NCI-H1092 (cell line): ENCODE measurements at places on chromosomes 3 and 15.

DNA sequence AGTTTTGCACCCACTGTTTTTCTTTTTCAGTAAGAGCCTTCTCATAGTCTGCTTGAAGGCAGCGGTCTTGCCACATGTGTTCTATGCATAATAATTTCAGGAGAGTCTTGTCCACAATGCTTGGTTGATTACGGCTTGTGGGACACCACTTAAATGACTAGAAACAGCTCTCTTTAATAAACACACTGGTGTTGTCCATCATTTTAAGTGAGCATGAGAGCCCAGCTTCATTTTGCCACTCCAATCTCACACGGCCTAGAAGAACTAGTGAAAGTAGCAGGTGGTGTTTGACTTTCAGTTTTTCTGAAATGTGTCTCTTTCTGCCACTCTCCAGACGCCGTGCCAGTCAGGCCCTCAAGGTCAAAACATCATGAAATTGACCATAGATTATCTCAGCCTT is 292.1 kb downstream of the LPP start:
- no peak for DNase-seq

GRCh38 chr15:31259562-31260252 is 66.9 kb upstream of the KLF13 start:
- DNase-seq, result no peak

DNA sequence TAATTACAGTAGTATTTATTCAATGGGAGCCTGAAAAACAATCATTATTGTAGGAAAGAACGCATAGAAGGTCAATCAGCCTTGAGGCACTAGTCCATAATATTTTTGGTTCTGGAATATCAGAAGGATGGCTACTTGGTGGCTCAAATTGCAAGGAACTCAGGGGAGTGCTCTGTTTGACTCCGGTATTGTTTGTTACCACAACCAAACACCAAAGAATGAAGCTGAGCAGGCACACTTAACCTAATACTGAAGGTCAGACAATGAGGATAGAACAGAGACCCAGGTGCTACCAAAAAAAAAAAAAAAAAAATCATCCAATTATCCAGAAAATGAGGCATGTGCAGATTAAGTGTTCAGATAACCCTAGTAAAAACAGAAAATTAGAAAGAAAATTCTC is 11.1 kb upstream of the SATB1 start:
- DNase-seq, result no peak

GRCh38 chr15:100863796-100864267 is 15.8 kb upstream of the ALDH1A3 start:
- DNase-seq, result no peak

DNA sequence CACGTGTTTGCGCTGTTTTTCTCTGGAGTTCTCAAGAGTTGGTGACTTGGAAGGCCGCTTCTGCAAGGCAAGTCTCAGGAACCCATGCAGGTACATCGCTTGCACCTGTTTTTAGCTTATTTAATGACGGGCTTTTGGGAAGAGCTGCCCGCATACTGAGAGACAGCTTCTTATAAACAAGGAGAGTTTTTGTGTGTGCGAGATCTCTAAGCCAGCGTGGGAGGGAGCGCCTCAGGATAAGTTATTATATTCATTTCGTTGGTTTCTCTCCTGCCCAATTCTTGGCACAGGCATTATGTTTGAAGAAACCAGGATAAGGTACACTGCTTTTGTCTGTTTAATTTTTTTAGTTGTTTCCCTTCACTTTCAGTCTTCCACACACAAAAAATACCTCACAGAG is 11.4 kb upstream of the SACM1L start:
- no peak for DNase-seq
